ENCODE measurements at places on chromosomes 5 and 9.

GRCh38 chr5:37533851-37534250, 154.7 kb downstream of the WDR70 start:
- DNase-seq: no peak

GRCh38 chr5:141822144-141822543, 56.1 kb downstream of the PCDH1 start:
- DNase-seq: no peak

GRCh38 chr5:172920447-172920849, 38.8 kb upstream of the RPL26L1 start:
- DNase-seq: no peak

GRCh38 chr5:135831851-135832555, 2.5 kb upstream of the SLC25A48 start:
- no peak for DNase-seq

DNA sequence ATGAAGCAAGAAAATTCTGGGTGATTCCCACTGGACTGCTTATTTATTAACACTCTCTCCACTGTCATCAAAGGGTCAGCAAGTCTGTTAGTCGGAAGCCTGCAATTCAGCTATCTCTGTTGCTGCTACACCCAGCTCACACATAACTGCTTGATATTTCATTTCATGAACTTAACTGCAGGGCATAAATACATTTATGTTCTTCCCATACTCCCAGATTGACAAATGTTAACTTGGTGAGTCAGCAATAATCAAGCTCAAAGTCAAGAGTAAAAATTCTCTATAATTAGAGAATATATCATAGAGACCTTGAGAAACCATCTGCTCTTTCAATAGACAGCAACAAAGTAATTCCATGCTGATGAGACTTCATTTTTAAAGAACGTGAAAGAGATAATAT, 198.8 kb downstream of the ADAMTS12 start:
- no peak for DNase-seq

DNA sequence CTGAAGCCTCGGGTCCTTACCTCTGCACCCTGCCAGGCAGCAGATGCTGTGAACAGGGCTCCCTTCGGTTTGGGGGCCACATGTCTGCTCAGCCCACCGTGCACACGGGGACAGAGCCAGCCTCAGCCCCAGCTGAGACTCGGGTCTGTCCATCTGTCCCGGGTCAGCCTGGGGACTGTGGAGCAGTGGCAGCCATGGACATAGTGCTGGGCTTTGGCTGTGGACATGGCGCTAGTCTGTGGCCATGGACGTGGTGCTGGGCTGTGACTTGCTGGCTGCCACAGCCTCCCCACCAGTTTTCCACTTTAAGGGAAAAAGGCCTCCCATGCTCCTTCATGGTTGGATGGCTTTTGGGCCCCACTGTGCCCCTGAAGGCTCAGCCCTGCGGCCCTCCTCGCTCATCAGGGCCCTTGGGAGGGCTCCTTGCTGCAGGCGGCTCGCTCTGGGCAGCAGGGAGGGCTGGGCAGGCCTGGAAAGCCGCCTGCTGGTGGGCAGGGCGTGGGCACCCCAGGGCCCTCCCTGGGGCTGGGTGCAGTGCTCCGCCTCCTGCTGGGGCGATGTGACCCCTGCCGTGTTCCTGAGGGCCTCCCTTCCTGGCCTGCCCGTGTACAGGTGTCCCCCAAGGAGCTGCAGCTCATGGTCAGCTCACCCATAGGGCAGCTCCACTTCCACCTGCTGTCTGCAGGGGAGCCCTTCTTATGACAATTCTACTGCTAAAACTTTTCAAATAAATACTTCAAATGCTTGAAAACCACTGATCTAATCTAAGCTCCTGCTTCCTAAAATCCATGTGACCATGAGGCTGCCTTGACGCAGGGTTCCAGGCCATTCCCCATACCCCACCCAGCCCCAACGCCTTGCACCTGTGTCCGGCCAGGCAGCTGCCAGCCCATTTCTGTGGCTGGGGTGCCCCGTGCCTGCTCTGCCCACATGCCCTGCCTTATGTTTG, 112.1 kb upstream of the LMX1B start:
- no peak for DNase-seq

DNA sequence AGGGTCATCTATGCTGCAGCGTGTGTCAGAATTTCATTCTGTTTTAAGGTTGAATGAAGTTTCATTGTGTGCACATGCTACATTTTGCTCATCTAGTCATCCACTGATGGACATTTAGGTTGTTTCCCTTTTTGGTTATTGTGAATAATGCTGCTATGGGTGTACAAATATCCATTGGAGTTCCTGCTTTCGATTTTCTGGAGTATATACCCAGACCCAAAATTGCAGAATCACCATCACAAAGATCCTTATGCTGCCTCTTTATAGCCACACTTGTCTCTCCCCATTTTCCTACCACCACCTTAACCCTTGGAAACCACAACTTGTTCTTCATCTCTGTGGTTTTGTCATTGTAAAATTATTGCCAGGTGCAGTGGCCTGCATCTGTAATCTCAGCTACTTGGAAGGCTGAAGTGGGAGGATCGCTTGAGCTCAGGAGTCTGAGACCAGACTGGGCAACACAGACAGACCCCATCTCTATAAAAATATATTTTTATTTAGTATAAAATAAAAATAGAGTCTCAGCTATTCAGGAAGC, 166.2 kb downstream of the HSD17B3 start:
- DNase-seq: no peak

DNA sequence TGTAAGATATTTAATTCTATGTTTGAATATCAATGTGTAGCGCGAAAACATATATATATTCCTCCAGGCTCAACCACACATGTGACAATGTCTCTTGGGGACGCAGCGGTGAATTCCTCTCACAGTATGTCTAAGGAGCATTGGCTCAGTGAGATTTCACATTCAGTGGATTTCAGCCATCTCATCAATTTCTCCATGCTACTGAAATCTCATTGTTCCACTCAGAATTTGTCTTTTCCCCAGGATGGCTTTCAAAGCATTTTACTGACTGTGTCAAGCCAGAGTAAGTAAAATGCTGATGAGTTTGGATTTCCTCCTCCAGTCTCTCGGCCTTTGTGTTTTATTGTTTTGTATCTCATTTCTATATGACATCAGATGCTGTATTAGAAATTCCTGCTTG, 1.3 kb upstream of the OR1J1 start:
- no peak for DNase-seq

GRCh38 chr5:78587081-78587774, 61.3 kb downstream of the LHFPL2 start:
- DNase-seq: no peak

Measured in right kidney (tissue), 9 donors.